NCI-H460 (cell line): ENCODE measurements at places on chromosomes 1 and 21.

DNA sequence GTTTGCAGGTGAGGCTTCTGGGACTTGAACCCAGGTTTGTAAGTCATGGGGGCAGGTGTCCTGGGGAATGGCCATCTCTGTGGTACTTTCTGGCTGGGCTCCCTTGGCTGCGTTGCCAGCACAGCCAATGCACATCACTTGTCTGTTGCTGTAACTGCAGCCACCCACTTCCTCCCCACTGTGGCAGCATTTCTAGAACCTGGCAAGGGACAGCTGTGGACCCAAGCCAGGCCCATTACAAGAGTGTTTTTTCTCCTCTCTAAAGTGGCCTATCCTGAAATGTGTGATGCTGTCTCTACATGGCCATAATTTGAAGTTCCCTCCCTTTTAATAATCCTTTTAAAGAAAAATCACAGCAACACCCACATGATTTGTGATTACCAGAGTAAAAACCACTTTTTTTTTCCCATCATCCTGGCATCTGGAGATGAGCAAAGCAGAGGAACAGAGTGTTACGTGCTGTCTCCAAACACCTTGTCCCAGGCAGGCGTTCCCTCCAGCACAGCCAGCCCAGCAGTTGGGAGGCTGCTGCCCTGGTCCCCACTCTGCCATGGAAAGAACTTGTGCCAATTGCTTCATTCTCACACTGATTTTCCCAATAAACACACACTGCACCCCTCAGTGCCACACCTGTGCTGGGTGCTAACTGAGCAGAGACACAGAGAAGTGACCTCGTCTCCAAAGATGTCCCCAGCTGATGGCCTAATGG lies 360.6 kb upstream of the USP24 start:
- no peak for DNase-seq

GRCh38 chr1:230026572-230026971 lies 40.5 kb upstream of the GALNT2 start:
- DNase-seq: no peak

GRCh38 chr1:184298440-184299405 lies 88.1 kb upstream of the C1orf21 start:
- DNase-seq: no peak

- no peak for DNase-seq
Measured at GRCh38 chr1:51218570-51218969, 17.5 kb upstream of the RNF11 start.

- DNase-seq: peak; percentile 52
Measured at GRCh38 chr1:196148367-196148970, 459.8 kb downstream of the KCNT2 start.
